ENCODE measurements at places on chromosomes 12 and 14.

DNA sequence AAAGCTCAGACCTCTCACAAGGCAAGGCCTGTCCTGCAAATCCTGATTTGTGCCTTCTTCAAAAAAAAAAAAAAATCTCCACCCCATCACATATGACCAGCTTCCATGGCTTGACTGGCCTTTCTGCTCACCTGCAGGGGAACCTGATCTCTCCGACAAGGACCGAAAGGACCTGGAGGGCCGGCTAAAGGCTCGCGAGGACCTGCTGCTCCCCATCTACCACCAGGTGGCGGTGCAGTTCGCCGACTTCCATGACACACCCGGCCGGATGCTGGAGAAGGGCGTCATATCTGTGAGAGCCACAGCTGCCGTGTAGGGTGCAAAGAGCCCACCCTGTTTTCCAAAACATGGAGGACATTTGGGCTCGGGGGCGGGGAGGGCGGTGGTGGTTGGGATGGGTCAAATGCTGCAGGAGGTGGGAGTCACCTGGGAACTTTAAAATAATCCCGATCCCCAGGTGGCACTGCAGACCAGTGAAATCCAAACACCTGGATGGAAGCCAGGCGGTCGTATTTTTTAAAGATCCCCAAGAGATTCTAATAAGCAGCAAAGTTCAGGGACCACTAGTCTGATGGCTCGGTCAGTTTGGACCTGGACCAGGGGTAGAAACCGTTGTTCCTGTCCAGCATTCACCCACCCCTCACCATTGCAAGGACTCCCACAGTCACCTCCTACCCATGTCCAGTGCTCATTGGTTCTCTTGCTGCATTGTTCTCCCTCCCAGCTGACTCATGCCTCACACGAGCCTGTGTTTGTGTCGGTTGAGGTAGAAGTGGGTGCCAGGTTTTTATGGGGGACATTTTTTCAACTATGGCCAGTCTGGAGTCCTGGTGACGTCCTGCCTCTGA lies 44.8 kb downstream of the FOXN4 start:
- DNase-seq = peak; percentile 28

DNA sequence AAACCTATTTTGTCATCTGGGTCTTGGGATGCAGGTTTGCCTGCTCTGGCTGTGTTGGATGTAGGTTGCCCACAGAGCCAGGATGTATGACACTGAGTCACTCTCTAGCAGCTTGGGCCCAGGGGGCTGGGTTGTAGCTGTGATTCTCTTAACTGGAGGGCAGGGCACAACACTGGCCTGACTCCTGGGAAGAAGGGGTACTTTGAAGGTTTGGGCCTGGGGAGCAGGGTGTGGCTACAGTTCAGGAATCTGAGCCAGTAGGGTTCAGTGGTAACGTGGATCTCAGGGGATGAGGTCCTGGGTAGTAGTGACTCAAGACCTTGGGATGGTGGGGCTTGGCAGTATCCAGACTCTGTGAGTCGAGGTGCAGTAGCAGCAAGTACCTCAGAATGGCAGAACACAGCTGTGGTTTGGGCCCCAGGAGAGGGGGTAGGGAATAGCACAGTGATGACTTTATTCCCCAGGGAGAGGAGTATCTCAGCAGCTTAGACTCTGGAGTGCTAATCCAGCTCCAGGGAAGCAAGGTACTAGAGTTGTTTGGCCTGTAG lies 25.7 kb downstream of the TBC1D15 start:
- no peak for DNase-seq

DNA sequence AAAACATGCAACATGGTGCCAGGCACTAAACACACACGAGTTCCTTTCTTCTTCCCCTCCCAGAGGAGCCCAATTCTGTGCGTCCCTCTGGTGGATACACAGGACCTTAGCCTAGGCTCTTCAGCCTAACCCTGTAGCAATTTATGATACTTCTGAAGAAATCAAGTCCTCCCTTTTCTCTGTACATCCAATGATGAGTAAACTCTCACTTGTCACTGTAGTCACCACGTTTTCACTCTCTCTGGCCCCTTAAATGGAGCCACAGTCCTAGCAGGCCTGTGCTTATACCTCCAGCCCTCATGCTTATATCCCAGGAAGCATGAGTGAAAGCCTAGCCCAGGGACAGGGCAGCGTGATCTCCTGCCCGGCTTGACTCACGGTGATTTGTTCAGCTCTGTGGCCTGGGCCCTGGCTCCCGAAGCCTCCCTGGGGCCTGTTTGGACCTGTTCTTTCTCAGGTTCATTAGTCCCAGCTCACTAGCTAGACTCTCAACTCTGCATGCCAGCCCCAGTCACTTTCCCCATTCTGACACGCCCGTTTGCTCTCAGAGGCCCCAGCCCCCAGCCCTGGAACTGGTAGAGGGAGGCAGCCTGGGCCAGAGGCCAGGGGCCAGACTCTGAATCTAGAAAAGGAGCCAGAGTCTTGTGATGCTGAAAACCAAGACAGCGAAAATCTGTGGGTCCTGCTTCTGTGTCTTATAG lies 24.1 kb upstream of the PLEKHG3 start:
- DNase-seq = no peak

GRCh38 chr12:102521662-102522277 lies 41.4 kb upstream of the IGF1 start:
- no peak for DNase-seq

GRCh38 chr12:63220921-63221320 lies 69.9 kb upstream of the AVPR1A start:
- DNase-seq = no peak

- no peak for DNase-seq
These were observed 78.5 kb downstream of the PPFIBP1 start for GRCh38 chr12:27602516-27602915.

DNA sequence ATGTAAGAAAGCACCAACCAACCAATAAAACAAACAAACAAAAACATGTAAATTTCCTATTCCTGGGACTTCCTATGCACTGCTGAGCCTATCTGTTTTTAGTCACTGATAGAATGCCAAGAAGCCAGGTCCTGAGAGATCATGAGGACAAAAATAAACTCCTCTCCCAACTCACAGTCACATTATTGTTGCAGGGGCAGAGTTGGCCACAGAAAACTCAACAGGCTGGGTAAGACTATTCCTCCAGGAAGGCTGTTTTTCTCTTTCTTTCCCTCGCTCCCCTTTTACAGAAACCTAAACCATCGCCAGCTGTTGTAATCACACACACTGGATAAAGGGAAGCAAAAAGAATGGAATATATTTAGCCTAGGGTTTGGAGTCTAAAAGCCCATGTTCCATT lies 55.8 kb upstream of the METAP2 start:
- DNase-seq = no peak

GRCh38 chr12:107228076-107228475 lies 134.7 kb upstream of the CRY1 start:
- DNase-seq = no peak

DNA sequence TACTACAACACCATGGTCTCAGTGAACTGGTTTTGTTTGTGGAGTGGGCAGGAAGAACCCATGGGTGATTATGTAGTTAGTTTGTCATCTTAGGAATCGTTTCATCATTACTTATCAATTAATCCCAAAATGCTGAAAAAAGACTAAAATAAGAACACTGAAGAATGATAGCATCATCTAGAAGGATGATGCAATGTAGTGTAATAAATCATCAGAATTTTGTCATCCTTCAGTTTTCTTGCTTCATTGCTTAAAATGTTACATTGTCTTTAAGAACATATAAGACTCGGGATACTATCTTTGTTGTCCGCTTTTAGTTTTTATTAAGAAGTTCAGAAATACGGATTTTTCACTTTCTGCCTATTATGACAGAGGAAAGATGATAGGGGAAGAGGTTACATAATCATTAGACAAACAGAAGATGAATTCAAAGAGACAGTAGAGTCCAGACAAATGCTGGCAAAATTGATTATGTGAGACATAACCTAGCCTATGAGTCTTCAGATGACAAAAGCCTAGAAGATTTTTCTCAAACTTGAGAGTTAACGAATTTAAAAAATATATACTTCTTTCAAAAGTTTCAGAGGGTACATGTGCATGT lies 10.8 kb upstream of the SMOC1 start:
- no peak for DNase-seq

GRCh38 chr14:24958271-24958670 lies 91.7 kb downstream of the STXBP6 start:
- no peak for DNase-seq

DNA sequence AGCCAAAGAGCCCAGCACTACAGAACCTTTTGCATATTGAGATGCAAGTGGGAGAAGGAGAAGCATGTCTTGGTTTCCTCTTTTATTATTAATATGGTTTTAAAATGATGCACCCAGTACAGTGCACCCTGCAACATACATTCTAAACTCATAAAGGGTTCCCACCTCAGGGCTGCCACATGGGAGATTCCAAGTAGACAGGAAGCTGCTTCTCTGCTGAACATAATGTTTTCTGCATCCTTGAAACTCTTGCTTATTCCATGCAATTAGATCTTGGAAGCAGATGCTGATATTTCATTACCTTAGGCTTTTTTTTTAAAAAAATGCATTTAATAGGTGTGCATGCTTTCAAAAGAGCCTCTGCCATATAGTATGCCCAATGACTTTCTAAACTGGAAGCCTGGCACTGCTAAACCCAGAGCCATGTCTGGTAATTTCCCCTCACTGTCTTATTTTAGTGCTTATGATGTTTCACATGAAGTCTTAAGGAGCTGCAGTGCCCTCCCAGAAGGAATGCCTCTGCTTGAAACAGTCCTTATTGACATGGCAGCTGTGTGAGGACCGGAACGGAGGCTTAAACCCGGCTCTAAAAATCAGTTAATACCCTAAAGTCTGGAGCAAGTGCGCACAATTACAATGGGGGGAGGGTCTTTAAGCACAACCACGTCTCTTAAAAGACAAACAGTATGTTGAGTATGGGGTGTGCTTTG lies 2.0 kb upstream of the SIX1 start:
- no peak for DNase-seq

GRCh38 chr14:50044042-50044651 lies 72.2 kb downstream of the VCPKMT start:
- DNase-seq = no peak

GRCh38 chr12:20400003-20400402 lies 31.7 kb downstream of the PDE3A start:
- DNase-seq = no peak

GRCh38 chr12:64679487-64680001 lies 69.2 kb downstream of the RASSF3 start:
- peak; percentile 84 for DNase-seq

GRCh38 chr14:54457609-54457996 lies 16.4 kb upstream of the CNIH1 start:
- DNase-seq = no peak

- no peak for DNase-seq
These were observed 196.6 kb downstream of the CALM1 start for GRCh38 chr14:90593254-90594040.

- DNase-seq = no peak
These were observed 34.4 kb upstream of the EPS8 start for GRCh38 chr12:15823360-15824128.

- no peak for DNase-seq
These were observed 20.1 kb upstream of the CDK17 start for GRCh38 chr12:96420277-96420835.

GRCh38 chr12:131755305-131756113 lies 44.6 kb downstream of the SFSWAP start:
- peak; percentile 48 for DNase-seq

GRCh38 chr14:74475678-74476077 lies 17.4 kb downstream of the NPC2 start:
- no peak for DNase-seq

- DNase-seq = no peak
These were observed 30.9 kb upstream of the CAPRIN2 start for GRCh38 chr12:30785630-30786029.

- DNase-seq = no peak
These were observed 1501.8 kb upstream of the FLRT2 start for GRCh38 chr14:84028080-84028604.

GRCh38 chr14:77738559-77739250 lies 22.3 kb downstream of the SNW1 start:
- DNase-seq = no peak

DNA sequence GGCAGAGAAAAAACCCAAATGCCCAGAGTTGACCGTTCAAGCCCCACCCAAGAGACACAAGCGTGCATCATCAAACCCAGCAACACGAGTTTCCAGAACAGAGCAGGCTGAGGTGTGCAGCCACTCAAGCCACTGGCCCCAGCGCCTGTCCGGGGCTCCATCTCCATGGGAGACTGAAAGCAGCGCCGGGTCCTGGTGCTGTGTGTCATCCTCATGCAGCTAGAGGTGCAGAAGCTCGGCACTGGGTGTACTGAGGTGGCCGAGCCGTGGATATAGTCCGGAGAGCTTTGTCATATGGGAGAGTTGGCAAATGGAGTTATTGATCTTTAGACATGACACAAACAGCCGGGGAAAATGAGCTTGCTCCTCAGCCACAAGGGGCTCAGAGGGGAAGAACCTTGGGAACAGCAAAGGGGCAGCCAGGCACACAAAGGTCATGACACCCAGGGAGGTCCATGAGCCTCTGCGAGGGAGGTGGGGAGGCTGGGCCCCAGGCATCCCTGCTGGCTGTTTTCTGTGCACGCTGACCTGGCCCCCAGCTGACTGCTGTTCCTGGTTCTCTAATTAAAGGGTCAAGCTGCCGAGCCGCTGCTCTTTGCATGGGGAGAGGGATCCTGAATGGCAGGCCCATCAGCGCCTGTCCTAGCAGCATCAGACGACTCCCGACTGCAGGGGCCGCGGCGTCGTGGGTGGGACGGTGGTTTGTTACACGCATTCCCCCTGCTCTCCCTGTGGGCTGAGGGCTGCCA lies 145.4 kb upstream of the SFSWAP start:
- no peak for DNase-seq

- no peak for DNase-seq
These were observed 31.6 kb downstream of the KCNC2 start for GRCh38 chr12:75177997-75178396.

DNA sequence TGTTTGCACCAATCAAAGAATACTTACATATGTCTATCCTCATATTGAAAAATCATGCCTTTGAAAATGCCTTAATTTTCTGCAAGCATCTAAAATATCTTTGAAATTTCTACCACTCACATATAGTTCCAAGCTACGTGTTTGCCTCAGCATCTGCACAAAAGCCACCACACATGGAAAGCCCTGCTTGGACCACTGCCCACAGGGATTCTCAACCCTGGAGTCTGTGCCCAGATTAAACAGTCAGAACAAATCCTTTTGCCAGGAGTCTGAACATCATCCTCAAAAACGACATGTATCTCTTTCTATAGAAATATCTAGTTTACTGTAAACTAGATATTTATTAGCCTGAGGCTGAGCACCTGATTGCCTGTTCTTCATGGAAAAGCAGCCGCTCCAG lies 32.6 kb downstream of the ARMH4 start:
- DNase-seq = no peak

DNA sequence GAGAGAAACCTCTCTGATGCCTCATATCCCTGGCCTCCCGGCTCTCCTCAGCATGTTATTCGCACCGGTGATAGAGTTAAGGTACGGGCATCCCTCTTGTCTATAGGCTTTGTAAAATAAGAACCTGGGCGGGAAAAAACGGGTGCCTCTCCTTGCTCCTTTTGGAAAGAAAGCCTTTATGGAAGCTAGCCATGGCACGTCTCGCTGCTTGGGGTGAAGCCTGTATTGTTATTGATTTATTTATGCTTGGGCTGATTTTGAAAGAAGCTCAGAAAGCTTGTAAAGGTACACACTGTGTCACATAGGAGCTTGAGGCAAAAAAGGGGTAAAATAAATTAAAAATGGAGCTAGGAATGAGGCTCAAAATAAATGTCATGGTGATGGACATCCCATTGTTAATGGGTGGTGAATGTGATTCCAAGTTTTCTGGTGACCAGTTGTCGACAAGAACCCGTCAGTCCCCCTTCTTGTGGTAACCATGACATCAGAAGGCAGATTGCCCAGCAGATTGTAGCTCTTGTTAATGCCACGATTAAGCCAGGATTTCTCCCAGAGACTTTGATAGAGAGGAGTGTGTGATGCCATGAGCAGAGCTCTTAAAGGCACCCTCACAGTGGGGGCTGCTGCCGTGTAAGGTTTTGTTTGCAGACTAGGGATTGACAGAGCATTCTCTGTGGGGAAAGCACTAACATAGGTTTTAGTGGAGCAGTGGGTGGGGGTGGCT lies 50.4 kb upstream of the ASPG start:
- no peak for DNase-seq

Data from CD4-positive, alpha-beta T cell treated with Interleukin-15 for 1 hour (primary cell).